ENCODE measurements at places on chromosomes 1 and 21.

GRCh38 chr21:35925497-35925896, 134.8 kb downstream of the SETD4 start:
- DNase-seq = no peak

DNA sequence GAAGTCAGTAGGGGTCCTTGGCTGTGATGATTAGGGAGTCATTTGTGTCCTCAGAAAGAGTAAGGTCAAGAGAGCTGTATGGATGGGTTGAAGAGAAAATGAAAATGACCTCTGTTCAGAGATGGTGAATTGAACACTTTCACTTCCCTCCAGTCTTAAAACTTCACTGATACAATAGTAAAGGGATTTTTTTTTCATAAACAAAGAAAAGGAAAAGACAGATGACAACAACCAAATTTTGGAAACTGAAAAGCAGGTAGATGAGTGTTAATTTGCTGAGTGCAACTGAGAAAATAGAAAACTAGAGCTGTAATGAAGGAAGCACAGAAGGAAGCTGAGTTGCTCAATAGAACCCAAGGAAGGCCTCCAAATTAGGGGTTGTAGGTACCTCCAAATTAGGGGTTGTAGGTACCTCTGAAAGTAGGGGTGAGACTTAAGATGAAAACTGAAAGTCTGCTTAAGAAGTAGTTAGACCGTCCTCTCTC, 14.8 kb upstream of the S1PR1 start:
- no peak for DNase-seq

DNA sequence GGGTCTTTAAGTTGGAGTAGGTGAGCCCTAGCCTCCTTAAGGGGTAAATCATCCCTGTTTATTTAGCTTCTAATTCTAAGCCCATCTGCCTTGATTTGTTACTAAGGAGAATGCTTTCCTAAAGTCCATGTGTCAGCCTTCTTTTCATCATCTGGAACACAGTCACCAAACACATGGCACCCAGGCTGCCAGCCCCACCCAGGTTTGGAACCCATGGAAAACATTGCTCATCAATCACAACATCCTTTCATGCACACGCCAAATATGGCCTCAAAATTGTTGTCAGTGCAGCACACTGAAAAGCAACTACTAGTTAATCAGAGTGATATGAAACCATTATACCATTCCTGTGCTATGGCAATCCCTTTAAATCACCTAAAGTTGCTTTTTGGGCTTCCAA, 386.7 kb upstream of the ESRRG start:
- no peak for DNase-seq

DNA sequence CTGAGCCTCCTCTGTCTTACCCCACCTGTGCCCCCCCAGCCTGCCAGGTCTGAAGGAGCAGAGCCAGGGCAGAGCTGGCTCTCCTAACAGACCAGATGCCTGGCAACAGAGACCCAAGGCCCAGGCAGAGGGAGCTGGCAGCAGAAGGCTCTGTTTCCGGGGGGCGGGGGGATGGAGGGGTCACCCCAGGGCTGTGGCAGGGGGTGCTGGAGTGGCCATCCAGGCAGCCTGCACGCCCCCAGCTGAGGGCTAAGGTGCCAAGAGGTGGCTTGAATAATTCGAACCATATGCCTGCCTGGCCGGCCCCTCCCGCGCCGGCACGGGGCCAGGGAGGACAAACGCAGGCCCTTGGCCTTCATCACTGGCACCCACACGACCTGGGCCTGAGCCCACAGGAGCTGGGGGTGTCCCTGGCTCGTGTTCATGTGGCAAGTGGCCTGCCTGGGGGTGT, 16.0 kb upstream of the PLEKHG5 start:
- no peak for DNase-seq

- no peak for DNase-seq
These were observed 24.5 kb upstream of the ZNF436 start for GRCh38 chr1:23394181-23394580.

GRCh38 chr21:27581168-27581567, 614.3 kb upstream of the ADAMTS5 start:
- DNase-seq = no peak

DNA sequence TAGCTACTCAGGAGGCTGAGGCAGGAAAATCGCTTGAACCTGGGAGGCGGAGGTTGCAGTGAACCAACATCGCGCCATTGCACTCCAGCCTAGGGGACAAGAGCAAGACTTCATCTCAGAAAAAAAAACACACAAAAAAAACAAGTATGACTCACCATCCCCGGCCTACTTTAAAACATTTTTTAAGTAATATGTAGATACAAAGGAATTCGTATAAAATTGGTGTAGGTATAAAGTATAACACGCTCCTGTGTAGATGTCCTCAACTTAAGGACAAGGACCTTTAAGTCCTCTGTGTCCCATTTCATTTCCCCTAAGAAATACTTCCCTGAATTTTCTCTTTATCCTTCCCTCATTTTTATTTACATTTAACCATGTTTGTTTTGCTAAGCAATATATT, 73.4 kb upstream of the PKN2 start:
- DNase-seq = no peak

GRCh38 chr1:30345491-30346130, 377.8 kb downstream of the MATN1 start:
- DNase-seq = no peak

GRCh38 chr1:6578624-6579373, 995 bp upstream of the ZBTB48 start:
- no peak for DNase-seq

- no peak for DNase-seq
These were observed 23.9 kb upstream of the PRSS38 start for GRCh38 chr1:227791425-227792143.

GRCh38 chr1:110211496-110212168, 1.5 kb downstream of the KCNC4 start:
- DNase-seq = no peak

All from left colon (tissue), 2 donors.